Amygdala (tissue), 56 donors: ENCODE measurements at places on chromosomes 4 and X.

GRCh38 chr4:137283737-137284136, 248.6 kb downstream of the PCDH18 start:
- DNase-seq, result no peak

- DNase-seq, result no peak
Measured at GRCh38 chrX:17656035-17656418, 81.3 kb upstream of the SCML1 start.

DNA sequence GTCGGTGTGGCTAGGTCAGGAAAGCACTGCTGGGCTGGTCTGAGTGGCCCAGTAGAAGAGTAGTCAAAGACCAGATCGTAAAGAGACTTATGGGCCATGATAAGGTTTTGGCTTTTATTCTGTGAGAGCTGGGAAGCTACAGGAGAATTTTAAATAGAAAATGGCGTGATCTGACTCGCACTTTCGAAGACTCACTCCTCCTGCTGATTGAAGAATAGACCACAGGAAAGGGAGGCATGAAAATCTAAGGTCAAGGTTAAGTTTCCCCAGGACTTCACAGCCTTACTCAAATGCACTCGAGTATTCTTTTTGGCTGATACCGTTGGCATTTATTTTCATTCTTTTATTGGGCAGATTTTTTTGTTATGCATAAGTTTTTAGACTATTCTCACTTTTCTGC, 231.4 kb upstream of the ANKRD50 start:
- DNase-seq, result no peak

- DNase-seq, result no peak
Measured at GRCh38 chr4:182700362-182701160, 216.6 kb downstream of the DCTD start.

GRCh38 chr4:61428950-61429349, 228.8 kb downstream of the ADGRL3 start:
- no peak for DNase-seq

- peak; percentile 26 for DNase-seq
Measured at GRCh38 chr4:173025131-173025530, 143.5 kb upstream of the GALNT7 start.

- no peak for DNase-seq
Measured at GRCh38 chr4:133355633-133356032, 206.5 kb downstream of the PCDH10 start.

DNA sequence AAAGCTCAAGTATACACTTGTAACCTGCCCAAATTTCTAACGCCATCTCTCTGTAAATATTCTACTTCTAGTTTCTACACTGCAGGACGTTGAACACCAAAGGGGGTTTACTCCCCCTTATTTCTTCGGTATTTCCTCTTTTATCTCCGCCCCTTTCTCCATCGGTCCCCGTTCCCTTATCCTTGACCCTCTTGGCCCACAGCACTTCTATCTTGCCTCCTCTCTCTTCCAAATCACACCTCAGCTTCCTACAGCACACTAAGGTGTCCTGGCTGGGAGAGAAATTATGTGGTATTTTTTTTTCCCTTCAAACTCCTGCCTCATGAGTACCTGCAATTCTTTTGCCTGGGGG, 715 bp downstream of the ZMAT1 start:
- no peak for DNase-seq

DNA sequence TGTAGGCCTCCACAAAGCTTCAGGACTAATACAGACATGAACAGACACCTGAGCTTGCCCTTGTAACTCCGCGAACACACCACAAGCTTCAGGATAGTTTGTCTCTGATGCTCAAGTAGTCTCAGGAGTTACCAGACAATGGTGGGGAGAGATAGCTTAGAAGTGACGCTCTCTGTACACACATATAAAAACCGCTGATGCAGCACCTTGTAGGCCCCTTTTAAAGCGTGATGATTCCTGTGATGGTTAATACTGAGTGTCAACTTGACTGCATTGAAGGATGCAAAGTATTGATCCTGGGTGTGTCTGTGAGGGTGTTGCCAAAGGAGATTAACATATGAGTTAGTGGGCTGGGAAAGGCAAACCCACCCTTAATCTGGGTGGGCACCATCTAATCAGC, 78.7 kb downstream of the MAGED4 start:
- DNase-seq, result no peak

DNA sequence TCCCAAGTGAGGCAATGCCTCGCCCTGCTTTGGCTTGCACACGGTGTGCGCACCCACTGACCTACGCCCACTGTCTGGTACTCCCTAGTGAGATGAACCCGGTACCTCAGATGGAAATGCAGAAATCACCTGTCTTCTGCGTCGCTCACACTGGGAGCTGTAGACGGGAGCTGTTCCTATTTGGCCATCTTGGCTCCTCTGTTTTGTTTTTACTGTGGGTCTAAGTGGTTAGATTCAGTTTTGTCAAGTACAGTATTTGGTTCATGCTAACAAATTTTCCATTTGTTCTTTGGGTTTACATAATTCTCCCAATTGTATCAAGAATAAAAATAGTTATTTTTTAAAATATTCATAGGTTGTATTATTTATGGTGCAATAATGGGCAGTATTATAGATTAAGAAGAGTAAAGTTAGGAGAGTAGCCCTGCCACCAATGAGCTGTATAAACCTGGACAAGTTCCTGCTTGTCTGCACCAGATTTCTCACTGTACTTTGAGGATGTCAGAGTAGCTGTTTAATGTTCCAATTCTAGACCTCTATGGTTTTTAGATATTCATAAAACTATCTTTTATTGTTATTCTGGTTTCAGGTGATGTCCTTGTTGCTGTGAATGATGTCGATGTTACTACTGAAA, 23.4 kb downstream of the INTU start:
- DNase-seq, result no peak

DNA sequence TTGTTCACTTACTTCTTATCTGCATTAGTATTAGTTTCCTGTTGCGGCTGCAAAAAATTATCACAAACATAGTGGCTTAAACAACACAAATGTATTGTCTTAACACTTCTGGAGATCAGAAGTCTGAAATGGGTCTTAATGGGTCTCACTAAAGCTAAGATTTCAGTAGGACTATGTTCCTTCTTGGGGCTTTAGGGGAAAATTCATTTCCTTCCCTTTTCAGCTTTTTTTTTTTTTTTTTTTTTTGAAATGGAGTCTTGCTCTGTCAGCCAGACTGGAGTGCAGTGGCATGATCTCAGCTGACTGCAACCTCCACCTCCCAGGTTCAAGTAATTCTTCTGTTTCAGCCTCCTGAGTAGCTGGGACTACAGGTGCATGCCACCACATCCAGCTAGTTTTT, 78.1 kb upstream of the KLF3 start:
- DNase-seq, result no peak

GRCh38 chrX:71475785-71476540, 56.9 kb upstream of the OGT start:
- no peak for DNase-seq

- DNase-seq, result no peak
Measured at GRCh38 chrX:44183329-44183728, 160.1 kb downstream of the EFHC2 start.

DNA sequence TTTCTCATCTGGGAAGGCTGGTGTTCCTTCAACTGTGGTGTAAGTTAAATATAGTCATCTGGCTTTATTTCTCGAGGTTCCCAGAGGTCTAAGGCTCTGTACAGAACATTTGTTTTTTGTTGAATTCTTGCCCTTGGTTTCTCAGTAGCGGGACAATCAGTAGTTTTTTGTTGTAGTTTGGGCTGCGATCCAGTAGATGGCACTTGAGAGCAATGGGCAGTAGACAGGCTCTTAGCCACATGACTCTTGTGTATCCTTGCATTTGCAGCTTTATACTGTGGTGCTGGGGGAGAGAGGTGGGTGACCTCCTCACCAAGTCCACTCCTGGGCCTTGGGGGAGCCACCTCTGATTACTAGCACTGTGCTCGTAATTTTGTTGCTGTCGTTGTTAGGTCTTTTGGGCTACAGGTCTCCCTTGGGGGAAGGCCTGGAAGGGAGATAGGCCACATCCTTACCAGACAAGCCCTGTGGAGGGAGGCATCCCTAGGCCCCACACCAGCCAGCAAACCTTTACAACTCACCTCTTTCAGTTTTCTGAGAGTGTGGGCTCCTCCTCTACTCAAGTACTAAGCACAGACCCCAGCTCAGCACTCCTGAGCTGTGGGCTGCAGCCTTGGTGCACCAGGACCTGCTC, 8.1 kb downstream of the ETDB start:
- DNase-seq, result no peak

DNA sequence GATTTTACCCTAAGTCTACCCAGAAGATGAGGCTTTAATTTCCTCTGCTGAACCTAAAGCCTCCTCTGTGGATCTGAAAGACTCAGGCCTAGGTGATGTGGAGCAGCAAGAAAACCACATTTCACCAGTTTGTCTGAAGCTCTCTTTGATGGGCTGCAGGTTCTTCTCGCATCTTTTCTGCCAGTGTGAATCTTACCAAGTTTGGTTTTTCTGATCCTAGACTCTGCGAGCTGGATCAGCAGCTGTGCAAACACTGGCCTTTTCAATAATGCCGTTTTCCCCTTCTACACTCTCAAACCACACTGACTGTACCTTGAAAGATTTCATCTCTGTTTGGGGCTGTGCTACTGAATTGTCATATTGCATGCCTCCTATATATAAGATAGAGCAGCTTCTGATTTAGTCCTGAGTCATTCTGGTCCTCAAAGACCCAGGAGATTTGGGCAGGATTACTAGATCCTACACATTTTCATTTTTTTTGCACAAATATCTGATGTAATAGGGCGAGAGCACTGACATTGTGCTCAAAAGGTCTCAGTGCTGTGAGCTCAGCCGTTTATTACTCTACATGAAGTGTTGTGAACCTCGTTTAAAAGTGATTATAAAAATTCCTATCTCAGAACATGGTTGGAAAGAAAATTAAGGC, 133.6 kb upstream of the FAM9C start:
- DNase-seq, result no peak

- no peak for DNase-seq
Measured at GRCh38 chr4:85779165-85779564, 304.2 kb downstream of the ARHGAP24 start.

GRCh38 chr4:153735906-153736461, 23.8 kb downstream of the RNF175 start:
- DNase-seq, result no peak

GRCh38 chr4:3115637-3116270, 41.3 kb downstream of the HTT start:
- DNase-seq, result no peak

DNA sequence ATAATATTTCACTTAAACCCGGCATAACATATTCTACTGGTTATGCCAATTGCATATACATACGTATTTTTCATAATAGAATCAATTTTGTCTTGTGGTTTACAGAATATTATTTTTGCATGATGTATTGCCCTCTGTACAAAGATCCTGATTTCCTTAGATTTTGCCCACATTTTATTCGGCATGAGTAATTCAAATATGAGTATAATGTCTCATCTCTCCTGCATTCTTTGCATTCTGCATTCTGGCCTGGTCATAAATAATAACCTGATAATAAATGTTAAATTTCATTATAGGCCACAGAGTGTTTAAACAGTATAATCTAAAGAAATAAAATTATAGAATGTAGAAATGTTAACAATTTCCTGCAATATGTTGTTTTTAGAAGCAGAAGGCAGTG, 205.3 kb downstream of the TLL1 start:
- no peak for DNase-seq

DNA sequence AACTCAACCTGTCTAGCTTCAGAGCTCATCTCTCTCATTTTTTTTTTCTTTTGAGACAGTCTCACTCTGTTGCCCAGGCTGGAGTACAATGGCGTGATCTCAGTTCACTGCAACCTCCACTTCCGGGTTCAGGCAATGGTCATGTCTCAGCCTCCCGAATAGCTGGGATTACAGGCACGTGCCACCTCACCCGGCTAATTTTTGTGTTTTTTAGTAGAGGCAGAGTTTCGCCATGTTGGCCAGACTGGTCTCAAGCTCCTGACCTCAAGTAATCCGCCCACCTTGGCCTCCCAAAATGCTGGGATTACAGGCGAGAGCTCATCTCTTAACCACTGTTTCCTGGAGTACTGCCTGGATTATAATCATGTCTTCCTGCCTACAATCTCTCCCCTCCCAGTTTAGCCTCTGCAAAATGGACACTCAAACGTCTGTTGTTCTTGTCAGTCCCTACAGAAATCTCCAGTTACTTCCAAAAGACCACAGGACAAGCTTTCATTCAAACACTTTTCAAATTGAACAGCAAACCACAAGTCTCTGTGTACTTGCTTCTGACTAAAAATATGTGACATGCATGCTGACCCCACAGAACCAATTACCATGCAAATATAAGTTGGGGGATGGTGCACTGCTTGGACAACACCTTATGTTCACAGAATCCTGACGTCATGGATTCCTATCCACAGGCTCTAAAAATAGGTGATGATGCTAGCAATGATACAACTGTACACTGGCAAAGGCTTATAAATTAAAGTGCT, 137.2 kb downstream of the SH3KBP1 start:
- no peak for DNase-seq
